ENCODE measurements at places on chromosomes 5 and 9.
A peak's percentile ranks its signal among the peaks of the same experiment; 100 is the strongest.

GRCh38 chr5:132873119-132873929 lies at the start of gene LEAP2:
Gene LEAP2 (plus strand): TSS chr5:132873668. CDS start chr5:132873695, 27 bp downstream.
- no peak for DNase-seq

GRCh38 chr5:126117044-126117443 lies 306.2 kb upstream of the GRAMD2B start:
- DNase-seq: no peak

DNA sequence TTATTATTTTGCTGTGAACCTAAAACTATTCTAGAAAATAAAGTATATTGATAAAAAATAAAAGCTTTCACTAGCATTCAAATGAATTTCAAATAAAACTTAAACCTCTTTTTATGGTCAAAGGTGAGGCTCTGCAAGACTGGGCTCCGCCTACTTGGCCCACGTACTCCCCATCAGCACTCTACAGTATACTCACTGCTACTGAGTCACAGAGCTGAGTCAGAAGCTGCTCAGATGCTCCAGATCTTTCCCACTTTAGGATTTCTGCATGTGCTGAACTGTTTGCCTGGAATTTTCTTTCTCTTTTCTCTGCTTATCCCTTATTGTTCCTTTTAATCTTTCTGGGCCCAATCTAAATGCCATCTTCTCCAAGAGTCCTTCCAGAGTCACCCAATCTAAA lies 331.9 kb upstream of the CCNG1 start:
- DNase-seq: no peak

DNA sequence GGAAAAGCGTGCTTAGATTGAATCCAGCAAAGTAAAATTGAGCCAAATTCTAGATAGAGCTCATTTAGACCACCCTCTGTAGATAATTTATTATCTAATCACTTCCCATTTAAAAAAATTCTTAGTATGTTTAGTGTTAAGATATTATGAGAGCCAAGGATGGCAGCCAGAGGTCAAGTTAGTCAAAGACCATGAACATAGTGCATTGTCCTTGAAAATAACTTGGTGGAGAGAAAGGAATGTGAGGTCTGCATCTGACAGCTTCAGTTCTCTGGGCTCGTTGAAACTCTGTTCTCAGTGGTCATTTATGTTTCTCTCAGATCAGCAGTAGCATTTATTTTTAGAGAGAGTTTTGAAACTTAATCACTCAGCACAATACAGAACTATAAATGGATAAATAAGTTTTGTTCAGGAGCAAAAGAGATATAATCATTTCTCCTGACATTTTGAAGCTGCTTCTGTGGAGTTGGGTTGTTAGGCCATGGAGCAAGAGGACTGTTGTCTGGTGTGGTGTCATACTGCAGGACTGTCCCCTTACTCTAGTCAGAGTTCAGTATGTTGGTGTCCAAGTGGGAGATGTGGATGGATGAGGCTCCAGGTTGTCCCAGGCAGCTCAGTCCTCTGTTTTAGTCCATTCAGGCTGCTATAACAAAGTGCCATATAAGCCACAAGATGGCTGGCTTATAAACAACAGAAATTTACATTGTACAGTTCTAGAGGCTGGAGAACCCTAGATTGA lies 337.7 kb downstream of the FBXL7 start:
- DNase-seq: no peak

GRCh38 chr5:15722305-15722704 lies 222.3 kb downstream of the FBXL7 start:
- no peak for DNase-seq

- no peak for DNase-seq
Observed at GRCh38 chr5:110965773-110966581, 105.5 kb upstream of the TSLP start.

DNA sequence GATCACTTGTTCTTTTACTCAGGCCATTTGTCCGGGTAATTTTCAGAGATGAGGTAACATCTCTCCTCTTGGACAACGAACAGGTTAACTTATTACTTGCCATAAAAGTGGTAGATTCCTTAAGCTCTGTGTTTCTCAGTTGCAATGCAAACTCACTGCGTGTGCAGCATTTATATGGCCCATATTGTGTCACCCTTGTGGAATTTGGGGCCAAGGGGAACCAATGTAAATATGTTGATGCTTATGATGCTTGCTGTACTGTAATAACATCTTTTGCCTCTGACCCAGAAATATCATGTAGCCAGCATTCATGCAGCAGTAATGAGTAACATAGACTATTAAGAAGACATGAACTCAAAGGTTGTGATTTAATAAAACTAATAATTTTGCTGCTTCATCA lies 175.8 kb downstream of the ADAMTS6 start:
- no peak for DNase-seq

- no peak for DNase-seq
Observed at GRCh38 chr5:101897914-101898313, 398.2 kb downstream of the SLCO4C1 start.

DNA sequence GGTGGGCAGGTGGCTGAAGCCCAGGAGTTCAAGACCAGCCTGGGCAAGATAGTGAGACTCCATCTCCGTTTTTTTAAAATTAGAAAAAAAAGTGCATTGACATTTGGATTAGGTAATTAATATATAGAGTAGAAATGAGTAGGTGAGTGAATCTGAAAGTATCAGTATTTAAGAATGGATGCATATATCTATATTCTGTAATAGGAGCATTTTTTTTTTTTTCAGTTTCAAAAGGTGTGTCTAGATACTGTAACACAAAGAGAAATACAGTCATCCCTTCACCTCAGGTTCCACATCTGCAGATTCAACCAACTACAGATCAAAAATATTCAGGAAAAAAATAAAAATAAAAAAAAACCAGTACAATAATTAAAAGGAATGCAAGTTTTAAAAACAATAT lies 50.8 kb downstream of the RBM27 start:
- DNase-seq: no peak

- no peak for DNase-seq
Observed at GRCh38 chr9:124423591-124423990, 8.3 kb upstream of the PSMB7 start.

DNA sequence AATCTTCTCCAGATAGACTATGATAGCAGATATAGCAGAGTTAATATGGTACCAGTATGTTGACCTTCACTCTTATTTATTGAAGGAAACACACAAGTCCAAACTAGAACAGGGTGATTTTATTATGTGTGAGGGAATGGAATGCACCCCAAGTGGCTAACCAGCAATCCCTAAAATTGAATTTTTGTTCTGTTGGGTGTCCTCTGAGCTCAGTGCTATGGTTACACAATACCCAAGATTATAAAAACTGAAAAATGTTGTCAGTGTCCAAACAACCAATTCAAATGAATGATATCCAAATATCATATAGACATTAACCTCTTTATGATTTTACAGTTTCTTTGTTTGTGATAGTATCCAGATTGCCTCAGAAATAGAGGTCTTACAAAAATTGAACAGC lies 60.9 kb downstream of the NNT start:
- DNase-seq: no peak

DNA sequence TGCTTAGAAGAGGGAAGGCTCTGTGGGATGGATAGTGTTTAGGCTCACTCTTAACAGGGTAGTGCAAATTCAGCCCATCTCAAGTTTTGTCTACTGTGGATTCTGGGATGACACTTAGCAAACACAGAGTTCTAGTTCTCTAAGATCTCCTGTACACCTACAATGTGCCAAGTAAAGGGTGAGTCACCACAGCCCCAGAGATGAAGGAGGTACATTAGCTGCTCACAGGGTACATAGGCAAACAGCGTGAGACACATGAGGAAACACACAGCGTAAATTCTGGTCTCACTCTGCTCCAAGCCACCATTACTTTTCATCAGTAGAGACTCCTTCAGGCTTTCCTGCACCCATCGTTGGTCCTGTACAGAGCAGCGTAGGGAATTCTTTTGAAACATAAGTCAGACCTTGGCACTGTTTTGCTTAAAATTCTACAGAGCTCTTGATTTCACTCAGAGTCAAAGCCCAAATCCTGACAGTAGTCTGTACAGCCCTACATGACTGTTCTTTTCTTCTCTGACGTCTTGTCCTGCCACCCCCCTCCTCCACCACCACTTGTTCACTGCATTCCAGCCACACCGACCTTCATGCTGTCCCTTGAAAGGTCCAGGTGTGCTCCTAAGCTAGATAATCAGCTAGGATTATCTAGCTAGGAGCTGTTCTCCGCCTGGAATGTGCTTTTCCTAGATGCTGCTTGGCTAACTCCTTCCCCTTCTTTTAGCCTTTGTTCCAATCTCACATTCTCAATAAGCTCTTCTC lies 8.7 kb downstream of the ASTN2 start:
- no peak for DNase-seq

DNA sequence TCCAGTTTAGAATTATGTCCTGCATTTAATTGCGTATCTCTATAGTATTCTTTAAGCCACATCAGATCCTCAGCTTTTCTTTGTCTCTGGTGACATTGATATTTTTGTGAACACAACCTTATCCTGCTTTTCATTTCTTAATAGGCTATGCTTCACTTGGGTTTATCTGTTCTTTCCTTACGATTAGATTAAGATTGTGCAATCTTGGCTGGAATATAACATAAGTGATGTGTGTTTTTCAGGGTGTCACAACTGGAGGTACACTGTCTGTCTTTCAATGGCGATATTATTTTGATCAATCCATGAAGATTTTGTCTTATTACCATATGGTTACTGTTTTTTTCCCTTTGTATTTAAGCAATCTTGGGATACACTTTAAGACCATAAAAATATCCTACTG lies 23.6 kb downstream of the NAA35 start:
- DNase-seq: no peak

GRCh38 chr9:69798744-69799143 lies 21.9 kb upstream of the CFAP95 start:
- no peak for DNase-seq

- no peak for DNase-seq
Observed at GRCh38 chr5:154823605-154824004, 26.8 kb downstream of the FAXDC2 start.

DNA sequence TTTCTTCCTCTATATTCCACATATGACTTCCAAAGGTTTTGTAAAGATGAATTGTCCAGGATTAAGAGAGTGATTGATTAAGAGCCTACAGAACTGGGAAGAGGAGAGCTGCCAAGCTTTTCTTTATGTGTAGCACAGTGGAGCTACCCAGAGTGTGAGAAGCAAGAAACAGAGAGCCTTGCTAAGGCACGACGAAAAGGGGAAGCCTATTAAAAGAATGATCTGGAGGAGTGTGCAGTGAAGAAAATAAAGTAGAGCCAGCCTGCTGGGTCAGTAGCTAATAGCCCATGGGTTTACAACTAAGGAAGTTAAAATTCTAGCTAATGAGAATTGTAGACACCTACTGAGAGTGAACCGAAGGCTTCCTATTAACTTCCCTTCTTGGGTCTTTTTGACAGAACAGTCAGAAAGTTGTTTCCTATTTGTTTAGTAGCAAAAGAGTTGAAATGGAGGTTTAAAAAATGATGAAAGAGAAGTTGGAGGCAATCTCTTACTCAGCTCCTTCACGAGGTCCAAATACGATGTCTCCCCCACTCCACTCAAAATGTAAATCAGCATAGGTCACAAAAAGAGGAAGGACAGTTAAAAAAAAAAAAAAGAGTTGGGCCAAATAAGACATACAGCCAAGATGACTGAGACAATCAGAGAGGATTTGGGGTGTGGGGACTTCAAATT lies 957 bp upstream of the PRR16 start:
- no peak for DNase-seq

DNA sequence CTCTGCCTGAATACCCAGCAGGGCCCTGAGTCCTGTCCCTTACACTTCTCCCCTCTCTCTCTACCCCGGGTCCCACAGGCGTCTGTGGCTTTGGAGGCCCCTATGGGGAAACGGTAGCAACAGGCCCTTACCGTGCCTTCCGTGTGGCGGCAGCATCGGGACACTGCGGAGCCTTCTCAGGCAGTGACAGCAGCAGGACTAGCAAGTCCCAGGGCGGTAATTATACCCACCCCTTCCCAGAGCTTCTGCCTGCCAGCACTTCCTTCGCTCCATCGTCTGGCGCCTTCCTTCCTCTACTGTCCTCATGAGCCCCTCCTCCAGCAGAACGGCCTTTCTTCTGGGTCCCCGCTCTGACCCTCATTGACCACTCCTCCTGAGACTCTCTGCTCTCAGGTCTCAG lies 17.9 kb upstream of the PHF2 start:
- DNase-seq: no peak

DNA sequence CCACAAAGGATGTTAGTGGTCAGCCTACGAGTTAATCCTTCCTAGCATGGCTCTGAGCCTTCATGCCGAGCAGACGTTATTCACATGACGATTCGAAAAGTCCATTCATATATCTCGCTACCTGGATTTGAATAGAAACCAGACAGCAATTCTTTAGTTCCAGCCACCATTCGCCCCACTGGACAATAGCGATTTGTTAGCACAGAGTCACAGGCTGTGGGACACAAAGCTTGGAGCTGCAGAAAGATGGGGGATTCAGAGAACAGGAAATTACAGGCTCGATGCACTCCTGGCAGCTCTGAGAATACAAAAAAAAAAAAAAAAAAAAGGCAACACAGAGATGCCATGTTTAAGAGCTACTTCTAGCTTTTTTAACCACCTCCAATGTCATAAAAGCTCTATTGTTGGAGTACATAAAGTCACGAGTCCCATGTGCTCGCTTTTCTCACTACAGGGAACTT lies 110.7 kb downstream of the NR6A1 start:
- DNase-seq: peak; percentile 22

DNA sequence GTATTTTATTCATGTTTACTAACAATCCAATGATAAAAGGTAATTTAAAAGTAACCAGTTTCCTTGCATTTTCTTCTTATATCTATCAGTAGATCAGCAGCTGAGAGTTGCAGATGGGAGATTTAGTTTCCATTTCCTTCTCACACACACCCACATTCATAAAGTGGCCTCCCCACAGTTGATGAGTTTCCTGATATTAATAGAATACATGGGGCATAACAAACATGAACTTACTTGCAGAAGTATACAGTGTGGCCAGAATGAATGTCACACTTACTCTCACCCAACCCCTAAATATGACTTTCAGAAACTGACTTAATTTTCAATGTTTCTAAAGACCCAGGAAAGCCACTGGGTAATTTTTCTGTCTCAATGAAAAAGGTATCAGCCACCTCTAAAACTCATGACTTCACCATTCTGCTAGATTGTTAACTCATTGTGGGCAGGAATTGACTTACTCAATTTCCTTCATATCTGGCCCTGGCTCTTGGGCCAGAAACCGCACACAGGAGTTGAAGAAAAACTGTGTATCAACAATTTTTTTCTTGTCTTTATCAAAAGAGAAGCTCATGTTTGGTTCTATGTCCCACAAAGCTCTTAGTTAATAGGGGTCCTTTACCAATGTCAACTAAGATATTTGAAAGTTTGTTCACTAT lies 63.5 kb upstream of the OSMR start:
- no peak for DNase-seq

DNA sequence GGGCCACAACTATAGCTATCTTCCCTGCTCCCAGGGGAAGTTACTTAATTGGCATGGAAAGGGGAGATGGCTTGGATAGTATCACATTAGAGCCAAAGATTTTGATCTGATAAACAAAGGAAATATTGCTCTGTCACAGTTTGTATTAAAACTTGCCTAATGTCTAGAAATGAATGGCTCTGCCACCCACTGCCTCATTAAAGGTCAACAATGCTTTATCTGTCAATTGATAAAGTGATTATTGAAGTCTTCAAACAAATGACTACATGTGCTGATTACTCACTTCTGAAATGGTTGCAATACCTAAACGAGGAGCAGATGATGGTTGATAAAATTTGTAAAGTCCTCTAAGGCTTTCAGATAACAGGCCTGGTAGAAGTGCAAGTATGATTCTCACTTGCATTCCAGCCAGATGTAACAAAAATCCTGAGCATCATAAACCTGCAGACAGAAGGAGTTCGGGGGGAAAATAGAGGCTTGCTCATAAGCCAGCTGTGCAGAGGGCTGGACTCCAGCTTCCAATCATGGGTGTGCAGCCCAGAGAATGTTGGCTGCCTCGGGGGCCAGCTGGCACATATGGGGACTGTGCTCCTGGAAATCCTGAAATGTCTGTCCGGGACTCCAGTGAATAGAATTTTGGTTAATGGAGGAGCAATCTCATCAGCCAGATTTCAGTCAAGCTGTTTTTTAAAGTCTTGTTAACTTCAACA lies 200.5 kb upstream of the SLC27A6 start:
- DNase-seq: no peak

Data from PC-9 (cell line).